Stimulated activated CD4-positive, alpha-beta T cell treated with anti-CD3 and anti-CD28 coated beads, TNF-alpha, amount 100 ng/mL, for 4 hours (primary cell): ENCODE measurements at places on chromosomes 1 and 21.
A peak's percentile ranks its signal among the peaks of the same experiment; 100 is the strongest.

DNA sequence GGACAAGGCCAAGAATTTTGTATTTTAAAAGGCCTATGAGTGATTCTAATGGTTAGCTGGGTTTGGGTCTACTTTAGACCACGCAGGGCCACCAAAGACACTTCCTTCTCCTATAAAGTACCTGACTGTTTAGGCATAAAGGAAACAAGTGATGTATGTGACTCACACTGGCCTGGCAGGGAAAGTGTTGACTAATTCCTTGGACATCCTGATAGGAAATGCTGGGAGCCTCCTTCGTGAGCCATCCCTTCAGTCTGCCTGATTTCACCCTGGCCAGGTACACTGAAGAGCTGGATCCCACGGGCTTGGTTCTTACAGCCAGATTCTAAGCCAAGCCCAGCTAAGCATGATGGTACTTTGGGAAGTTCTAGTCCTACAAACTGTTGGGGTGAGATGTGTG, 100.5 kb upstream of the HMGB4 start:
- DNase-seq, result no peak

GRCh38 chr1:182615468-182616129, 11.4 kb upstream of the RGS16 start:
- DNase-seq, result no peak

DNA sequence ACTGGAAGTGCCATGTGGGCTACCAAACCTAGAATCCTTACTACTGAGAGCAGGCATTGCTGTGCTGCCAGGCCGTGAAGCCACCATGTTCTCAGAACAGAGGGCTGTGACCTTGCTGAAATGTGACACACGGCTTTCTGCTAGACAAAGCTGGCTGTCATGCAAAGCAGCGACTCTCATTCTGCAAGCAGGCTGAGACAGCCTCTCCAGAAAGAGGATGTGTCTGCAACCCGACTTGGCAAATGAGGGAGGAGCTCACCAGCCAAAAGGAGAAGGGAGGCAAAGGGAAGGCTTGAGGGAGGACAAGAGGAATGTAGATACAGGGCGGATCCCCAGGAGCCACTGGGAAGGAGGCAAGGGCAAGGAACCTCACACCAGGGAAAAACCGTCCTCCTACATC, 85.7 kb upstream of the KRTAP19-8 start:
- DNase-seq, result no peak

- DNase-seq, result no peak
Measured at GRCh38 chr1:184225283-184226099, 161.3 kb upstream of the C1orf21 start.

GRCh38 chr1:20660847-20661206, 342 bp downstream of the DDOST start:
- no peak for DNase-seq

GRCh38 chr1:161195171-161195570, 3.7 kb downstream of the ADAMTS4 start:
- DNase-seq, result no peak

- DNase-seq, result no peak
Measured at GRCh38 chr21:36325373-36326010, 5.5 kb downstream of the MORC3 start.

DNA sequence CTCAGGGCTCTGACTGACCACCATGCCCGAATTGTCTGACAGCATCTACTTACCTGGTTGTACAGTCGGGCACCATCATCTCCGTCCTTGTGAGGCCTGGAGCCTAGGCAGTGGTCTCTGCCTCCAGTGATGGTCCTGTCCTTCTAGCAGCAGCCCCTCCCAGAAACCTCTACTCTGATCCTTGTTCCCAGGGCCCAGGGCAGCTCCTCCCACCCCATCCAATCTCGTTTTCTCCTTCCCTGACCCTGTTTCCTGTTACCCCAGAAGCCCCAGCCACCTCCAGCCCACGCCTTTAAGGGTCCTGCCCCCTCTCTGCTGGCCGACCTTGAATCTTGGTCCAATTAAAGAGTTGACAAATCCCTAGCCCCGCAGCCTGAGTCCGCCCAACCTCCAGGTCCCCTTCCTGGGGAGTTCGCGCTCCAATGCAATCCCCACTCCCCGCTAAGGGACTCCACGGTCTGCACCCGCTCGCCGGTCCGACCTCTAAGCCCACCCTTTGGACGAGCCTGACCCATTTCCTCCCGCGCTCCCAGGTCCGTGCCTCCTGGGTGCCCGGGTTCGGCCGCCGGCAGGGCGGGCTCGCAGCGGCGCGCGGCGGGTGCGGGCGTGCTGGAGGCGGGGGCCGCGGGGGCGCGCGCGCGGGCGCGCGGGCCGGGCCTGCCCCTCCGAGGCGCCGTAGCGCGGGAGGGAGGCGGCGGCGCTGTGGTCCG, at the start of gene B4GALT2:
Gene B4GALT2, plus strand, starts transcription at position 660 of the 710 bp plus-strand sequence. CDS start 1,951 bp downstream, outside the sequence.
- no peak for DNase-seq

- no peak for DNase-seq
Measured at GRCh38 chr1:34235594-34235993, 58.9 kb downstream of the C1orf94 start.

DNA sequence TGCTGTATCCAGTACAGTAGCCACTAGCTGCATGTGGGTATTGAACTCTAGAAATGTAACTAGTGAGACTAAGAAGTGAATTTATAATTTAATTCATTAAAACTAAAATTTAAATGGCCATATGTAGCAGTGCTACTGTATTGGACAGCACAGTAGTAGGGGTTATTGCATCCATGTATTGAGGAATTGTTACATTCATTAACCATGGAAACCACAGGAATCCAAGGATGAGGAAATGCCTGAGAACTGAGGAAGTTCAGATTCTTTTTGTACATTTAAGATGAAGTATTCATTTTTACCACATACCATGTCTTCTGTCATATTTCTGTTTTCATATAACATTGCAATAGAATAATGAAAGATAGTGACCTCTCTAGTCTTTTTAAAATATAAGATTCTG, 2.6 kb downstream of the MTF2 start:
- no peak for DNase-seq

- DNase-seq, result no peak
Measured at GRCh38 chr1:62826901-62827300, 43.0 kb downstream of the ATG4C start.

GRCh38 chr1:208535511-208535910, 291.3 kb upstream of the PLXNA2 start:
- no peak for DNase-seq

- no peak for DNase-seq
Measured at GRCh38 chr1:146012703-146013558, 8.6 kb downstream of the HJV start.

DNA sequence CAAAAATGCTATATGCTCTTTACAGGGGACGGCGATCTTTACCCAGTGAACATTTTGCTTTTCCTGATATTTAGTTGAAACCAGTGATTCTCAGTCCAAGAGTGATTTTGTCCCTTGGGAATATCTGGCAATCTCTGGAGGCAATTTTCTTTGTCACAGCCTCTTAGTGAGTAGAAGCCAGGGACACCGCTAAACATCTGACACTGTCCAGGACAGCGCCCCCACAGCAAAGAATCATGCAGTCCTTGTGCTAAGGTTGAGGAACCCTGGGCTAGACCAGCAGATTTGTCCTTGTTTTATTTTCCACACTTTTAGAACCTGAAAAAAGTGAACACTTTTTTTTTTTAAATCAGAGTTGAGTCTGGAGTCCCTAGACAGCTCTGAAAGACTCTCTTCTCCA, 13.1 kb downstream of the EVA1C start:
- DNase-seq, result no peak

GRCh38 chr1:233587958-233588799, 25.7 kb upstream of the KCNK1 start:
- no peak for DNase-seq

GRCh38 chr1:82704393-82704792, 903.7 kb downstream of the ADGRL2 start:
- no peak for DNase-seq

GRCh38 chr1:193392686-193393085, 206.3 kb upstream of the B3GALT2 start:
- no peak for DNase-seq

DNA sequence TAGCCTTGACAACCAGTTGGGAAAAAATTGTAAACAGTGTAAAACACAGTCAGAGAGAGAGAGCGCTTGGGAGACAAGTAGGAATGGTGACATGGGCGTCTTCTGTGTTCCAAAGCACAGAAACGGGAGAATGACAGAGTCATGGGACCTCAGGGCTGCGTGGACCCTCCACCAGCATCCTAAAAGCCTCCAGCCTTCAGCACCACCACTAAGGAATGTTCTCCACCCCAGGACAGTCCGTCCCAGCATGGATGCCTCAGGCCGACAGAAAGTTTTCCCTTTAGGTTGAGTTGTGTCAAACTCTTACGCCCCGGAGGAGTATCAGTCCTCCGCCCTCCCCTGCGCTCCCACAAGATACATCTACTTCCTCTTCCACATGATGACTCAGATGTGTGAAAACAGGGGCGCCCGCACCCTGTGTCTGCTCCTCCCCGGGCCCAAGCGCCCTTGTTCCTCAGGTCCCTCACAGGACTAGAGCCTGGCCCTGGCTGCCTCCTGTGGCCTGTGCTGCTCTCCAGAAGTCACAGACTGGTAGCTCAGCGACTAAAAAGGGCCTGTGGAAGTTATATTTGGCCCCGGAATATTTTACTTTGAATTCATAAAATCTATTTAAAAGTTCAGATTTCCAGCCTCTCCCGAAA, 63.9 kb upstream of the EFHD2 start:
- peak; percentile 17 for DNase-seq

GRCh38 chr1:221874285-221875003, 132.6 kb upstream of the DUSP10 start:
- no peak for DNase-seq

- DNase-seq, result no peak
Measured at GRCh38 chr1:186330758-186331157, 44.3 kb downstream of the TPR start.

DNA sequence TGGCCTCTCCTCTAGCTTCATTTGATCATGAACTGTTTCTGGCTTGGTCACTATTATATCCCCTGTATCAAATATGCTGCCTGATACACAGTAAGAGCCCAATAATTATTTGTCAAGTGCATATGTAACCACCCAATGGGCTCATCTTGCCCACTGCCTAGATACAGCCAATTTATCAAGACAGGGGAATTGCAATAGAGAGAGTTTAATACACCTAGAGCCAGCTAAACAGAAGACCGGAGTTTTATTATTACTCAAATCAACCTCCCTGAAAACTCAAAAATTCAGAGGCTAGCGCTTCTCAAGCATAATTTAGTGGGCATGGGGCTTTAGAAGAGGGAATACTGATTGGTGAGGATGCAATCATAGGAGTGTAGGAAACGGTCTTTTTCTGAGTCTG, 18.3 kb upstream of the UAP1 start:
- no peak for DNase-seq

DNA sequence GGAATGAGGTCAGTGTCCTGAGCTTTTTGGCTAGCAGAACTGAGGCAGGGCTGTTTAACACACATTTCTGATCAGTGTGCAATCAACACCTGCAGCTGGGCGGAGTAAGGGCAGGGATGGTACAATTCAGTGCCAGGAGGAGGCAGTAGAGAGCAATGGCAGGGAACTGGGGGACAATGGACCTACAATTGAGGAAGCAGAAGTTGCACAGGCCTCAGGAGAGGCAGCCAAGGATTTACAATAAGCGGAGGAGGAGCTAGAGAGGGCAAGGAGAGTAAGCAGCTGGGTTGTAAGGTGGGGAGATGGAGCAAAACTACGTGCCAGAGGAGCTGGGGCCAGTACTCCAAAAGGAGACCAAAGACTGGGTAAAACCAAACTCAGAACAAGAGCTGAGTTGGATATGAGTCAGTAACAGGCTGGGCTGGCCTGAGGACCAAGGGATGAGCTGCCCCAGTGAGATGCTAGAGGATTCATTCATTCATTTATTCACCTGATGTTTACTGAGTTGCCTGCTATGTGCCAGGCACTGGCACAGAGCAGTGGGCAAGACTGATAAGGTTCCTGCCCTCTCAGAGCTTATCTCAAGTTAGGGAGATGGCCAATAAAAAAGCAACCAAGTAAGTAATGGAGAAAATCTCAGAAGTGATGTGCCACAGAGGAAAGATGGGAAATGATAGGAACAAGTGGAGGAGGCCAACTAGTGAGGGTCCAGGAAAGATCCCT, 10.4 kb upstream of the GALE start:
- DNase-seq, result no peak

- DNase-seq, result no peak
Measured at GRCh38 chr1:99599678-99600175, 46.2 kb upstream of the PALMD start.

- no peak for DNase-seq
Measured at GRCh38 chr1:183454377-183454776, 17.9 kb upstream of the SMG7 start.

GRCh38 chr1:33758698-33759097, 105.2 kb upstream of the HMGB4 start:
- DNase-seq, result no peak

DNA sequence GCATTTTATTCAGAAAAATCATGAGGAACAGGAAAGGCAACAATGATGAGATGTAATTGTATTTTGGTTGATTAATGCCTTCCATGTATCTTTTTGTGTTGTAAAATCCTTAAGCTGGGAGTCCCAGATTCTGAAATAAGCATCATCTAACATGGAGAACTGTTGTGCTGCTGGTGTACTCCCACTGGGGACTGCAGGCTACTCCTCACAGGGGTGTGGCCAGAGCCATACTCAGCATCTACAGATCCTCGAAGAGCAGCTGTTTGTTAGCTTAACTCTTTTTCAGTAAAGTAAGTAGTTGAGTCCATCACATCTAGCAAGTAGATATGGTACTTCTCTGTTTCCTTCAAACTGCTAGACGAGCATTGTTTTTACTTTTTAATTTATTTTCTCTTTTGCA, 358.0 kb downstream of the BRINP3 start:
- DNase-seq, result no peak

- DNase-seq, result no peak
Measured at GRCh38 chr1:12113433-12114339, 50.6 kb downstream of the TNFRSF8 start.

- no peak for DNase-seq
Measured at GRCh38 chr1:109391157-109391556, 6.6 kb downstream of the SORT1 start.

GRCh38 chr1:6008084-6008415, 15.8 kb upstream of the NPHP4 start:
- DNase-seq, result no peak

DNA sequence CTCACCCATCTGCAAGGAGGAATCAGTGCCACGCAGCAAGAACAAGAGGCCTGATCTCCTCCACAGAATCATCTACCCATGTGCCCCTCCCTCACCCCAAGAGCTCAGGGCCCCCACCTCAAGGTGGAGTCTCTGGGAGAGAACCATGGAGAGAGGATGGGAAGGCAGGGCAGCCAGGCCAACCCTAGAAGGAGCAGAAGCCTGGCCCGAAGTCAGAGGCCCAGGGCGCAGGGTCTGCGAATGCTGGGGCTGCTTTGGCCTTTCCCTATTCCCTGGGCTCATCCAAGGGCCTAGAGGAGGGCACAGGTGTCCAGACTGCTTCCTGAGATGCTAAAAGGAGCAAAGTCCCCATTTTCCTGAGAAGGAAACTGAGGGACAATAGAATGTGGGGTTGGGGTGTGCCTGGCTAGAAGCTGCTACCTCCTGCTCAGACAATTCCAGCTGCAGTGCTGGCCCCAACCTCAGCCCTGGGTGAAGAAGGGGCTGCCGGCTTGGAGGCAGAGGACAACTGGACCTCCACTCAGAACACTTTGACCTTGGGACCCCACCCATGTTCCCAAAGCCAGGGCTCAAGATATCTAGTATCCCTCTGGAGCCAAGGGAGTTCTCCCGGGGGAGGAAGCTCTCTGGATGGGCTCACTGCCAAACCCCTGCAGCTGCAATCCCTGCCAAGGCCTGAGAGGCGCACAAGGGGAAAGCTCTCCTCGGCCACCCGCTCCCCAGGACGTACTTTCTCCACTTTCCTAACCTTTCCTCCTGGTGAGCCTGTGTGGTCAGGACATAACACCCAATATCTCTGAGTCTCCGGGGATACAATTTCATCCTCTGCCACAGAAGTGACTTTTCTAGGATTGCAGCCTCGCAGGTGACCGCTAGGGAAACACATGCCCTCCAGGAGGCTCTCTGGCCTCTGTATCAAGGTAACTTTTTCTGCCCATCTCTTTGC, 16.6 kb upstream of the LEMD1 start:
- DNase-seq, result no peak
